Type B pancreatic cell (in vitro differentiated cells): ENCODE measurements at places on chromosomes 16 and 17.

DNA sequence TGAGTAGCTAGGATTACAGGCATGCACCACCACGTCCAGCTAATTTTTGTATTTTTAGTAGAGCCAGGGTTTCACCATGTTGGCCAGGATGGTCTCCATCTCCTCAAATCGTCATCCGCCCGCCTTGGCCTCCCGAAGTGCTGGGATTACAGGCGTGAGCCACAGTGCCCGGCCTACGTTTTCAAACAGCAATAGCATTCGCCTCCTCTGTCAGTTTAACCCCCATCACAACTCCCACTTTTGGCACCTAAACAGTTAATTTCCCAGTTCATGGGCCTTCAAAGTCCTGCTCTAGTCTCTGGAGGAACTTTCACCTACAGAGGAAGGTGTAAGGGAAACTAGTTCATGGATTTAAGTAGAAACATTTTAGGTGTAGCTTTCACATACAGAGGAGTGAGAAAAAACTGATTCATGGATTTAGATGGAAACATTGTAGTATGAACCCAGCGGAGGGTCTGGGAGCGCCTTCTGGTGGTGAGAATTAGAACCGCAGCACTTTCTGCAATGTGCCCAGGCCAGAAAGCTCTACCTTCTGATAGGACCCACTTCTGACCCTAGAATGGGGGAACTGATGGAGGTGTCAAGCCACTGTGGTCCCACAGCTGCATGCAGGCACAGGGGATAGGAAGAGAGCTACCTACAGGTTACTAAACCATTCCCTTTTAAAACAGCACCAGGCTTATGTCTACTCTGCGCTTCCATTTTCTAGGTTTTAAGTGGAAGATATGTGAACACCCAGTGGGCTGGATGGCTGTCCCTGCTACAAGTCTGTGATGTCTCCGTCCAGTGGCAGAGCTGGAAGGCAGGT lies 12.0 kb upstream of the MEOX1 start:
- no peaks in the 10 kb centered on the region for H3K36me3 ChIP-seq
- H3K27ac ChIP-seq: peak overlapping the region; percentile 73
- H3K4me3 ChIP-seq: peak overlapping the region; percentile 54
- H3K27me3 ChIP-seq: peaks cover 4% of the 10 kb centered on the region
- DNase-seq: peak; percentile 83

DNA sequence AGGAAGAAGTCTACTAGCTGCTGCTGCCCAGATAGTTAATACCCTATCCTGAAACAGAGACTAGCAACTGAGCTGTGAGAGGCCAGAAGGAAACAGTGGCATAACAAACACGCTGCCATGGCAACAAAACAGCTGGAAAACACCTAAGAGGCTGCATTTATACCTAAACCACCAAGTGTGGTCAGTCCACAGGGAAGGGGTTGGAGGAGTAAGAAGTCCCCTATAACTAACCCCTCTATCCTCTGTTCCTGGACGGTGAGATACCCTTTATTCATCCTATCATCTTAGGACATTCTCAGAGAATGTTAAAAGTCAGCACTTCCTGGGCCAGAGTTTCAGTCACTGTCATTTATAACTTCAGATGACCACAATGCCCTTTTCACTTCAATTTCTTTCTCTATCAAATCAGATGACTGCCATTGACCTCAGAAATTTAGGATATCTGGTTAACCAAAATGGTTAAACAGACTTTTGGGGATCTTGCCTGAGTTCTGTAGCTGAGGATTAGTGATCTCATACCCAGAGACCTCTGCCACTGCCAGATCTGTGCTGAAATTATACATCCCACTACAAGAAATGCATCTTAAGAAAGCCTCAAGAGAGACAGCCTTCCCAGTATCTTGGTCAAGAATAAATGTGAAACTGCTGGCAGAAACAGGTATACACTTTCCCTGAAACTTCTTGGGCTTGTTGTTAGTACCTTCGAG lies 36.2 kb downstream of the STH start:
- no peaks in the 10 kb centered on the region for H3K4me1 ChIP-seq
- no peak overlapping the region for H3K4me3 ChIP-seq
- DNase-seq: no peak
- H3K27ac ChIP-seq: peak overlapping the region; percentile 1
- H3K36me3 ChIP-seq: peaks cover 38% of the 10 kb centered on the region
- H3K27me3 ChIP-seq: no peaks in the 10 kb centered on the region

DNA sequence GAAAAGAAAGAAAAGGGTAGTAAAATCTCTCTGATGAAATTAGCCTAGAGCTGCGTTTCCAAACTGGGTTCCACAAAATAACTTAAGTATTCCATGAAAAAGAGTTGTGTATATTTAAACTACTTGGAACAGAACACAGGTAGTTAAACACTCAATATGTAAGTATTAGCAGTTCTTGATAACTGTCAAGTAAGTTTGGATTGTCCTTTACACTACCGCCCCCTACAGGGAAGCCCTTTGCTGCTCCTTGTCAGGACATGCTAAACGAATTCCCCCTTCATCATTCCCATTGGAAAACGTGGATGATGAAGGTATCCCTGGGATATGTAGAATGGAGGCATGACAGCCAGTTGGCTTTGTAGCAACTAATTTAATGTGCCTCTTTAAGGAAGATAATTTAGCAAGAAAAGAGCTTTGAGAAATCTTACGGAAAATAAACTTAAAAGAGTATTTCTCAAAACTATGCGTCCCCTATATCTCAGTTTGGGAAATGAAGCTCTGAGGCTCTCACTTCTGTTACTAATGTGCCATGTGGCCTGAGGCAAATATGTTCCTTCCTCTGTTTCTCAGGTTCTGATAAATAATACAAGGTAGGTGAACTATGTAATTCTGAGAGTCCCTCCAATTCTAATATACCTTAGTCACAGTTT lies 18.8 kb downstream of the NCBP3 start:
- no peak overlapping the region for H3K27ac ChIP-seq
- no peak for DNase-seq
- H3K27me3 ChIP-seq: no peaks in the 10 kb centered on the region
- H3K4me3 ChIP-seq: no peak overlapping the region
- no peaks in the 10 kb centered on the region for H3K4me1 ChIP-seq
- H3K36me3 ChIP-seq: peaks cover 21% of the 10 kb centered on the region

DNA sequence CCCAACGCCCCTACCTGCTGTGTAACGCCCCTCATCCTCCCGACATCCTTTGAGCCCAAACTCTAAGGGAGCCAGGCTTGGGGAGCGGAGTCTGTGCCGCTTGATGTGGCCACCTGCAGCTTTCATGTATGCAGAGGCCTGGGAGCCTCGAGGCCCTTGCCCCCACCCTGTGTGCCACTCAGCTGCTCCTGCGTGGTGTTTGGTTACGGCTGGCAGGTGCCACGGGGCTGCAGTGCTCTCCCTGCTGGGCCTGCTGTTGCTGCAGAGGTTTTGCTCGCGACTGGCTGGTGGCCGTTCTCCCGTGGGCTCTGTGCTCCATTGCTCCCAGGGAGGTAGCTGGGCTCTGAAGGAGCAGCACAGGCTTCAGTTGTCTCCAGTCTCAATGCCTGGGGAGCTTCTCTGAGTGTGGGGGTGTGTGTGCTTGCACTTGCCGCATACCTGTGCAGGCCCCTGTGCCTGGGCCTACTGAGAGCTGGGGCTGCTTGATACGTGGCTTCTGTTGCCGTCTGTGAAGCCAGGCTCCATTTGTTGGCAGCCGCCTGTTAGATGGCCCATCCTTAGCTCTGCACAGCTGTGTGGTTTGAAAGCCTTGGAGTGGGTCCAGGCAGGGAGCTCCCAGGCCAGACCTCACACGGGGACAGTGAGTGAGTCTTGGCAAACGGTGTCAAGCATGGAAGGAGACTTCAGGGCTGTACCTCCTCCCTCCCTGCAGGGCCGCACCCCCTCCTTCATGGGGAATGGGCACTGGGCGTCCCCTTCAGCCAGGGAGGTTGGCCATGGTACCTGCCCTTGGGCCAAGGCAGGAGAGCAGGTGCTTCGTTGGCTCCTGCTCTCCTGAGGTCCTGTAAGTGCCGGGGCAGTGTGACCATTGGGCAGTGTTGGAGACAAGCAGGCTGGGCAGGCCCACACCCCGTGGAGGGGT lies 47.2 kb downstream of the PDPK1 start:
- no peak for DNase-seq
- no peak overlapping the region for H3K27ac ChIP-seq
- H3K27me3 ChIP-seq: no peaks in the 10 kb centered on the region
- H3K4me1 ChIP-seq: no peaks in the 10 kb centered on the region
- peaks cover 11% of the 10 kb centered on the region for H3K36me3 ChIP-seq
- no peak overlapping the region for H3K4me3 ChIP-seq

- H3K36me3 ChIP-seq: no peaks in the 10 kb centered on the region
- peaks cover 6% of the 10 kb centered on the region for H3K27me3 ChIP-seq
- peaks cover 22% of the 10 kb centered on the region for H3K4me1 ChIP-seq
- DNase-seq: no peak
These were observed 43.5 kb downstream of the GRB7 start for GRCh38 chr17:39781031-39781860.

DNA sequence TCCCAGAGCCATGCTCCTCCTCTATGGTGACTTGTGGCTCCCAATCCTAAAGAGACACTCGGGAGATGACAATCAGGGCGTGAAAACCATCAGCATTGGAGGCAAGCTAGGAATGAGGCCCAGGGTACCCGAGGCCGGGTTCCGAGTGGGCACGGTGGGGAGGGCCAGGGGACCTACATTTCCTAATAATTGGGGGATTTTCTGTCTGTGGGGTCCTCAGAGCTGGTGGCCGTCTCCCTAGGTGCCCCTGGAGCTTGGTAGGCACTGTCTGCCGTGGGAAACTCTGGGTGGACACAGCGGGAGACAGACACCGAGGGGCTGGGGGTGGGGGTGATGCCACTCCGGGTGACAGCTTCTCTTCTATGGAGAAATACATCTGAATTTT lies 312.5 kb upstream of the TNRC6C start:
- no peak overlapping the region for H3K27ac ChIP-seq
- peaks cover 20% of the 10 kb centered on the region for H3K27me3 ChIP-seq
- H3K36me3 ChIP-seq: no peaks in the 10 kb centered on the region
- no peaks in the 10 kb centered on the region for H3K4me1 ChIP-seq

GRCh38 chr17:79608624-79608959 lies 2.3 kb downstream of the RBFOX3 start:
- peaks cover 3% of the 10 kb centered on the region for H3K4me1 ChIP-seq
- no peak for DNase-seq
- H3K4me3 ChIP-seq: no peak overlapping the region

- no peak for DNase-seq
- peak overlapping the region; percentile 64 for H3K27ac ChIP-seq
- no peaks in the 10 kb centered on the region for H3K27me3 ChIP-seq
- H3K36me3 ChIP-seq: no peaks in the 10 kb centered on the region
- no peak overlapping the region for H3K4me3 ChIP-seq
- H3K4me1 ChIP-seq: peaks cover 5% of the 10 kb centered on the region
These were observed 7.9 kb upstream of the PAM16 start for GRCh38 chr16:4358831-4359561.

DNA sequence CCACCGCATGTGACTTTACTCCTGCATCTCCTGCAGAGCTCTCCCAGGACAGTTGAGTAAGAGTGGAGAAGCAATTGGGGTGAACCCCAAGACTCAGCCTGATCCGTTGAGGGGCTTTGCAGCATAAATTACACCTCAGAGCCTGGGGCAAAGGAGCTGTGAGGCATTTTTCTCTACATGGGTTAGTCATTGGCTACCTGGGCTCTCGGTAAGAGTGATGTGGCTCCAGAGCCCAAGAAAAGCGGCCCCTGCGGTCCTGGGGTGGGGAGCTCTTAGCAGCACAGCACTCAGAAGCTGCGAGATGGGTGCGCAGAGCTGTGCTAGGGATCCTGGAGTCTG lies 40.4 kb upstream of the C16orf78 start:
- H3K4me1 ChIP-seq: no peaks in the 10 kb centered on the region
- peaks cover 41% of the 10 kb centered on the region for H3K27me3 ChIP-seq
- H3K36me3 ChIP-seq: no peaks in the 10 kb centered on the region
- H3K4me3 ChIP-seq: no peak overlapping the region

DNA sequence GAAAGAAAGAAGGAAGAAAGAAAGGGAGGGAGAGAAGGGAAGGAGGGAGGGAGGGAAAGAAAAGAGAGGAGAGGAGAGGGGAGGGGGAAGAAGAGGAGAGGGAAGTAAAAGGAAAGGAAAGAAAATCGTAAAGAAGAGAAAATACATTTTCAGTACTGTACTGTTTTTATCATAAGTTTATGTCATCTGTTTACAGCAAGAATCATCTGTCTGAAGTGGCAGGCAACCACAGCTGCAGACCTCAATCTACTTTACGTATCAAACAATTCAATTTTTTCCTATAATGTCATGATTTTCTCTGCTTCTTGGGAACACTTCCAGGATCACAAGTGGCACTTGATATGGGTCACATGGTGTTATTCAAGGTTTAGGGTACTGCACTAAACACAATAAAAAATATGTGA lies 58.3 kb downstream of the USP32 start:
- no peaks in the 10 kb centered on the region for H3K4me1 ChIP-seq
- no peak overlapping the region for H3K27ac ChIP-seq
- H3K4me3 ChIP-seq: no peak overlapping the region
- DNase-seq: no peak
- H3K36me3 ChIP-seq: peaks cover 12% of the 10 kb centered on the region

DNA sequence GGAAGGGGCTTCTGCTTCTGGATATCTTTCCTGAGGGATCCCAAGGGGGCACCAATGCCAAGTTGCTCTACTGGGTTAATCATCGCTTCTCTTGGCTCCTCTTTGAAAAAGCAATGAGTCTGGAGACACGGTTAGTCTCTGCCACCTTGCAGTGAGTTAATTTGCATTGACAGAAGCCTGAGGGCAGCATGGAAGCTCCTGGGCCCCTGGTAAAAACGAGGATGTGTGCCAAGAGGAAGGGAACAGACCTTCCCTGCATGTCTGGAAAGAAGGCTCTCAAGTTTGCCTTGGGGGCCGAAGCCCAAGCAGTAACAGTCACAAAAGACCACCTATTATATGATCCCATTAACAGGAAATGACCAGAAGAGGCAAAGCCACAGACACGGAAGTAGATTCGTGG lies 86.7 kb downstream of the IRX5 start:
- no peak for DNase-seq
- H3K36me3 ChIP-seq: no peaks in the 10 kb centered on the region
- H3K4me3 ChIP-seq: no peak overlapping the region
- no peak overlapping the region for H3K27ac ChIP-seq

- no peaks in the 10 kb centered on the region for H3K36me3 ChIP-seq
- H3K4me1 ChIP-seq: peaks cover 4% of the 10 kb centered on the region
- H3K27ac ChIP-seq: no peak overlapping the region
- H3K27me3 ChIP-seq: peaks cover 21% of the 10 kb centered on the region
- no peak overlapping the region for H3K4me3 ChIP-seq
These were observed 15.9 kb upstream of the USP10 start for GRCh38 chr16:84683691-84684591.

DNA sequence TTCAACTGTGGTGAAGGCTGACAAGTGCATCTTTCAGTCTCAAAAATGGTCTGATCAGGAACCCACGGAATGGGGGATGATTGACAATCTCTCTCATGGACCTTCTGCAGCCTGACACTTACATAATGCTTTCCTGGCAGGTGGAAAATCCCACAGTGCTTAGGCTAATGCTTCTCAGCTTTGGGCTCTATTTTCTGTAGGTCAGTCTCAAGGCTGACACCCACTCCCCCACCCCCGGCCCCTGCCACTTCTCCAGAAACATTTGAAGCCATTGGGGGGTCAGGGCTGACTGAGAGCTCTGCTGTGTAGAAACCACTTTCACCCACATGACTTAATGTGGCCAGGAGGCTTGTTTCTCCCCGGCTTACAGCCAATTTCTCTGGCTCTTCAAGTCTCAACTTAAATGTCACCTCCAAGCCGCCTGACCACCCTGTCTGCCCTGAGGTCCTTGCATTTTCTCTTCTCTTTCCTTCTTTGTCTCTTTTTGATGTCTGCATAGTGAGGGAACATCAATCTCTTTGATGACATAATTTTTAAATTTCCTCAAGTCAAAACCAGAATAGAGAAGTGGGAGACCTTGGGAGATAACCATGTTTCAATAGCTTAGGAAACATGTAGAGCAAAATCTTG lies 16.7 kb upstream of the IRF8 start:
- H3K36me3 ChIP-seq: no peaks in the 10 kb centered on the region
- H3K4me3 ChIP-seq: no peak overlapping the region
- DNase-seq: no peak
- no peaks in the 10 kb centered on the region for H3K4me1 ChIP-seq
- peaks cover 68% of the 10 kb centered on the region for H3K27me3 ChIP-seq
